Stimulated activated CD4-positive, alpha-beta T cell treated with anti-CD3 and anti-CD28 coated beads, Interleukin-1b, Interleukin-23, amount 100 ng/mL, for 1 hour (primary cell): ENCODE measurements at places on chromosomes 11 and 22.

DNA sequence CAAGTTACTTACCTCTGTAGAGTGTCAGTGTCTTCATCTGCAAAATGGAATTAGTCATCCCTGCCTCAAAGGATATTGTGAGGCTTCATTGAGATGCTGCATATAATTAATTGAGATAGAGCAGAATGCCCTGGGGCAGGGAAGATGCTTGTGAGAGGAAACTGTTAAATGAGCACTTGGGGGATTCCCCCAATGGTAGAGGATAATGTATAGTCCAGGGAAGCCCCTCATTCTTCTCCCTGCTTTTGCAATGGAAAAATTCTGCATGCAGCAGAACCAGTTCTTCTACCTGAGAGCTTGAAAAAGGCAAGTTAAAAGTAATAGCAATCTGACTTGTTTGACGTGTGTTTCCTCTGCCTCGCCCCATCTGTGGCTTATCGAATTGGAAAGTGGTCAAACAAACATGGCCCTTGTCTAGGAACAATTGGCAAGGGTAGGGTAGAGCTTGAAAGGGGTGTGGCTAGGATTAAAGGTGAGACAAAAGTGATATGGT lies 90.9 kb downstream of the NAV2 start:
- DNase-seq, result no peak

GRCh38 chr11:16047073-16047472 lies 309.3 kb downstream of the SOX6 start:
- no peak for DNase-seq

DNA sequence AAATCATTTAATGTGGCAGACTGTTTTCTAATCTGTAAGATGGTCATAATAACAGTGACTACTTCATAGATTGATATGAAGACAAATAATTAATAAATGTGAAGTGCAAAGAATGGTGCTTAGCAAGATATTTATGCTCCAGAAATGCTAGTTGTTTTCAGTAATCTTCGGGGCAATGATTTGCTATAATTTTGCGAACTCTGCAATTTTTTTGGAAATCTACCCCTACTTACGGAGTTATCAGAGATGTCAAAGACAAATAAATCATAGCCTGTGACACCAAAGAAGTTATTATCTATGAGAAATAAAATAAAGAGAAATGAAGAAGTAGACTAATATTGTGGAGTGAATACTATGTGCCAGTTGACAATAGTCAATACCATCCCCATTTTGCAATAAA lies 634.1 kb upstream of the LRRC4C start:
- DNase-seq, result no peak

DNA sequence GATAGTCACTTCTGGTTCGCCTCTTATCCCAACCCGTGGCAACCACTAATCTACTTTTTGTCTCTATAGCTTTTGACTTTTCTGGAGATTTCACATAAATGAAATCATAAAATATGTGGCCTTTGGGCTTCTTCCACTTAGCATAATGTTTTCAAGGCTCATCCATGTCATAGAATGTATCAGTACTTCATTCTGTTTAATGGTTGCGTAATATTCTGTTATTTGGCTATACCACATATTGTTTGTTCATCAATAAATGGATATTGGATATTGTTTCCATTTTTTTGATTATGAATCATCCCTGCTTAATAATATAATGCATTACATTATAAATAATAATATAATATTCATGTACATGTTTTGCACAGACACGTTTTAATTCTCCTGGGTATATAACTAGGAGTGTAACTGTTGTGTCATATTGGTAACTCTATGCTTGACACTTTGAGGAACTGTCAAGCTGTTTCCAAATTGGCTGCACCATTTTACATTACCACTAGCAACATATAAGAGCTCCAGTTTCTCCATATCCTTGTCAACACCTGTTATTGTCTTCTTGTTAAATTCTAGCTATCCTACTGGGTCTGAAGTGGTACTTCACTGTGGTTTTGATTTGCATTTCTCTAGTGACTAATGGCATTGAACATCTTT lies 181.5 kb downstream of the CADM1 start:
- DNase-seq, result no peak

GRCh38 chr22:20141186-20142077 lies 9.4 kb downstream of the CCDC188 start:
- no peak for DNase-seq

GRCh38 chr11:66282468-66283455 lies 4.8 kb downstream of the CNIH2 start:
- DNase-seq, result peak; percentile 99

- no peak for DNase-seq
These were observed 6.0 kb downstream of the VSIG2 start for GRCh38 chr11:124745835-124746620.

DNA sequence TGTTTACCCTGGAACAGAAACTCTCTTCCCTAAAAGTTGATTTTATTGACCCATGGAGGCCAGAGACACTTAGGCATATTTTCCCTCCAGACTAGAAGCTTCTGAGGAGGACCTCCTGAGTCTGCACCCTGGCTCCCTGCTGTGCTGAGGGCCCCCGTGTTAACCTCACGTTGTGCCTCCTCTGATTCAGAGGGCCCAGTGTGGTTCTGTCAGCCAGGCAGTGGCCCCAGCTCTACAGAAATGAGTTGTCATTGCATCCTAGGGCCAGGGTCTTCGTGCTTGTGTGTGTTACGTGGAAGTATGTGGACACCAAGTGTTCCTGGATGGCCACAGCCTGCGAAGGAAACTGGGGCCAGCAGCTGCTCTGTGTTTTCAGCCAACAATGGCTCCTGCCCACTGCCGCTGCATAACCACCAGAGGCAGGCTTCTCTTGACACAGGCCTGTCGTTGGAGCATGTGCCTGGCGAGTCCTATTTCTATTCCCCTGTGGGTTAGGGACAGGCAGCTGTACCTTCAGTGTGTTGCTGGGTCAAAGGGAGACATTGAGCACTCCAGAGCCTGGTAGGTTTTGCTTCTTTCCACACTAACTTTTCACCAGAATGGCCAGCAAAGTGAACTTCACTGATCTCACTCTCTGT lies 44.5 kb downstream of the MED15 start:
- no peak for DNase-seq

DNA sequence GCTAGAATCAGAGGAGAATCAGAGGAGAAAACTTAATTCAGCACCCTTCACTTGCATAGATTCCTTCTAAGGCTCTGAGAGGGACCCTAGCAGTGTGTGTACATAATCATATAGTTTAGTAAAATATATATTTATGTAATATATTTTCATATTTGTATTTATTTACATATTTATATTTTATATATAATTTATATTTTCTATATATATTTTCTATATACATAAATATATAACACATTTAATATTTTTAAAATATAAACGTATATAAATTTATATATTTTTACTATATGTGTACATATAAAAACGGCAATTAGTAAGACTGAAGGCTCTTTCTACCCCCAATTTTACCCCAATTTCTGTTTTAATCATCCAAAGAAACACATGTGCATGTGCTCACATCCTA lies 80.3 kb downstream of the NXPE2 start:
- DNase-seq, result no peak

- no peak for DNase-seq
These were observed 8.2 kb upstream of the TBC1D22A start for GRCh38 chr22:46754110-46754799.

DNA sequence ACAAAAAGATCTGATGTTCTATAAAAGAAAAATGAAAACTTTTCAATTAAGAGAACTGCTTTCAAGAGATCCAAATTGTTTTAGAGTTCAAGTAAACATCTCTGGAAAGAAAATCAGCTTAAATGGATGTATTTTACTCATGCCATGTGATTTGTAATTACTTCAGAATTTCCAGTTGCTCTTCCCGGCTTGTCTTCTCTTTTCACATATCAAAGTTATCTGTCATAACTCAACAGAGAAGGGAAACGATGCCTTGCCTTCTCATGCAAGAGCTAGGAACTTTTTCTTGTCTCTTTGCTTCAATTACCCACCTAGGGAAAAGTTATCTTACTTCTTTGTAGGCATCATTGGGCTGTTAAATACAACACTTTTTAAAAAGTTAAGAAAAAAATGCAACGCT lies 255.2 kb upstream of the POU2AF2 start:
- DNase-seq, result no peak

DNA sequence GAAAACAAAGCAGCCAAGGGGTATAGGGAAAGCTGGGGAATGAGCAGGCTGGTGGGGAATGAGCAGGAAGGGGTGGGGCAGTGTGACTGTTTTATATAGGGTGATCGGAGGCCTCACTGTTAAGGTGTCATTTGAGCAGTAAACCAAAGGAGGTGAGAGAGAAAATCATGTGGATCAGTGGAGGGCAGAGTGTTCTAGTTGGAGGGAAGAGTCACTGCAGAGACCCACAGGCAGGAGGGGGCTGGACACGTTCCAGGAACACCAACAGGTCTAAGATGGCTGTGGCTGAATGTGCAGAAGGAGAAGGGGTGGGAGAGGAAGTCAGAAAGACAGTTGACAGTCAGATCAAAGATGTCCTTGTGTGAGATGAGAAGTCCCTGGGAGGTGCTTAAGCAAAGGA lies 103.8 kb downstream of the ENTHD1 start:
- DNase-seq, result no peak

DNA sequence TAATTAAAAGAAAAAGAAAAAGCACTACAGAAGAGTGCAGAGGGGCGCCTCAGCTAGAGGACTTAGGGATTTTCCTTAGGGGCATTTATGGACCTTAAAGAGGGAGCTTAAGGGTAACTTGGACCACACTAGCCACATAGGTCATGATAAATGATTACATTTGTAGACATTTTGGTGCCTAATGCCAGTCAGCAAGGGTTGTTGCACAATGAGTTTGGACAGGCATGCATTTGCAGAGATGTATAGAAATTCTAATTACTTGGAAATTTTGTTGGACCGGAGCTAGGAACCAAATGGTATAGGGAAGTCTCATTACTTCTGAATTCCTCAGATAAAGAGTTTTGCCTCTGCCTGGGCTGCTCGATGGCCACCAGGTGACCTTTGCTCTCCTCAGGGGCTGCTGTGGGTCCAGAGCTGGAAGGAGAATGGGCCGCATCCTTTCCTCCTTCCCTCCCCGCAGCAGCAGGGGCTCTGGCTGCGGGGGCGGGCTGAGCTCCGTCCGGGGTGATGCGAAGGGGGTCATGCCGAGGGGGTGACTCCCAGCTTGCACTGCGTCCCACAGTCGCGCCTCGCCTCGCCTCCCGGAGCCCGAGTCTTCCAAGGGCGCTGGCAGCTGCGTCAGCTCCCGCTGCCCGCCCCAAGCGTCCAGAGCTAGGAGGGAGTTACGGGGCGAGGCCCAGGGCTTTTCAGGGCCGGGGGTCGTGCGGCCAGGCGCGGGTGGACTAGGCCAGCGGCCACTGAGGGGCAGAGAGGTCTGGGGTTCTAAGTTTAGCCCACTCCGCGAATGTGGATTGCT lies 20.3 kb upstream of the MALAT1 start:
- no peak for DNase-seq

DNA sequence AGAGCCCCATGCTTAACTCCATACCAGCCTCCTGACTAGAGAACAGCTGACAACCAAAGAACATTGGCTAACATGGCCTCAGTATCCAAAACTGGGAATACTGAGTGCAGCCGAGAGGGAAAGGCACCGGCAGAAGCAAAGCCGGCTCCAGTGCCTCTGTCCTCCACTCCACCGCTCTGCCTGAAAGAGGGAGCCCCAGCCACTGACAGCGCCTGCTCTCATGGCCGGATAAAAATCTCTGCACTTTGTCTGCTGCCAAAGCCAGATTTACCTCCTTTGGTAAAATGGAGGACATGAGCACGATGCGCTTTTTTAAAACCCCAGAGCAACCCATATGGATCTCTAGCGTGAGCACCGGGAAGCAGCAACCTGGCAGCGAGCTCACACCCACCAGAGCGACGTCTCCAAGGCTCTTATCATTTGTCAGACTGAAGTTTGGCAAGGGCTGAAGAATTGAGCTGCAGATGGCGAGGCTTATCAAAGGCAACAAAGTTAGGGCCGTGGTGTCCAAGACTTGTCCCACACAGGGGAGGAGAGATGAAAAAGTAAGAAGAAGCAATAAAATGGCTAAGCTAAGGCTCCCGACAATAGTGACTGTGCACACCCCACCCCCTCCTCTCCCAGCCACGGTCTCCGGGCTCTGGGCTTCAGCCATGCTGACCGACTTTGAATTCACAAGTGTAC lies 71.4 kb downstream of the EFCAB6 start:
- no peak for DNase-seq

DNA sequence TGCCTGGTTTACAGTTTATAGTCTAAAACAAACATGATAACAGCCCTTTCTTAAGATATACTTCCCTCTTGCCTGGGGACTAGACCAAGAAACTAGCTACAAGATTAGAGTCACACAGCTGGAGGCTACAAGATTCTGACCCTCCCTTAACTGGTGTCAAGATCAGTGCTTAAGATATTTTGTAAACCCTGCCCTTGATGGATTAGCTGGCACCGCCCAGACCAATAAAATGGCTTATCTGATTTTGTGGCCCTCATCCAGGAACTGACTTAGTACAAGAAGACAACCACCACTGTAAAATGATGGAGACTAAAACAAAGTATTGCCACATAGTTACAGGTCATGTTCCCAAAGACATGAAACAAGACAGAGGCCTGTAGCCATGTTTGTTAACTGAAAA lies 53.4 kb downstream of the FAM181B start:
- DNase-seq, result no peak

- DNase-seq, result no peak
These were observed 57.0 kb downstream of the PISD start for GRCh38 chr22:31604746-31605705.

DNA sequence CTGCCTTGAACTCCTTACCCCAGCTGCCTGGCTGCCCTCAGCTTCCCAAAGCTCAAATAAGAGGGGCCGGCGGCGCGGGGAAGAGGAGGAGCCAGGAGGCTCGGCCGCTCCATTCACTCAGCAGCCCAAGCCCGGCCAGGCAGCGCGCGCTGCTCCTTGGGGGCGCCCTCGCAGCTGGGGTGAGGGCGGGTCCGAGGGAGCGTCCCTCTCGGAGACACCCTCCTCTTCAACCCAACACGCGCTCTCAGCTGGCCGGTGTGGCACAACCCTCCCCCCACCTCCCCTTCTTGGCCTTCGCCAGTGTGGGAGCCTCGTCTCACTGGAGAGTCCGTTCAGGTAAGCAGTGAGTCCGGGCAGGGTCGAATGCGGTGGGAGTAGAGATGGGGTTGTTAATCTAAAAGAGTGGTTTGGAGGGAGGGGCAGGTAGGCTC lies at the start of gene WT1:
Gene WT1, minus strand, starts transcription at position 29 of the 431 bp plus-strand sequence.
- DNase-seq, result no peak

GRCh38 chr11:21675049-21675616 lies 517.8 kb upstream of the ANO5 start:
- no peak for DNase-seq

GRCh38 chr22:45203150-45203951 lies 37.3 kb downstream of the KIAA0930 start:
- DNase-seq, result no peak

DNA sequence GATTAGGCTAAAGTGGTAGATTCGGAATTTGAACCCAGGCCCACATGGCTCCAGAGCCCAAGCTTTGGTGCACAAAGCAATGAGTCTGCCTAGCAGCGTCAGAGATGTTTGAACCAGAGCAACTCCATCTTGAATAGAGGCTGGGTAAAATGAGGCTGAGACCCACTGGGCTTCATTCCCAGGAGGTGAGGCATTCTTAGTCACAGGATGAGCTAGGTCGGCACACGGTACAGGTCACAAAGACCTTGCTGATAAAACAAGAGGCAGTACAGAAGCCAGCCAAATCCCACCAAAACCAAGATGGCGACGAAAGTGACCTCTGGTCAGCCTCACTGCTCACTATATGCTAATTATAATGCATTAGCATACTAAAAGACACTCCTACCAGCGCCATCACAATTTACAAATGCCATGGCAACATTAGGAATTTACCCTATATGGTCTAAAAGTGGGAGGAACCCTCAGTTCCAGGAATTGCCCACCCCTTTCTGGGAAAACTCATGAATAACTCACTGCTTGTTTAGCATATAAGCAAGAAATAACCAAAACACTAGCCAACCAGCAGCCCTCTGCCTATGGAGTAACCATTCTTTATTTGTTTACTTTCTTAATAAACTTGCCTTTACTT lies 40.3 kb upstream of the DAGLA start:
- no peak for DNase-seq
